ENCODE measurements at places on chromosomes 3 and 15. TPM values are rescaled to one million over a fixed set of nuclear protein-coding genes. Genes with fewer than 3 reads are reported as not detected.
A peak's percentile ranks its signal among the peaks of the same experiment; 100 is the strongest.

The TMCO5A gene
- not detected for total RNA-seq

GRCh38 chr3:138785951-138786350 is 48.8 kb downstream of the PIK3CB start:
- ATAC-seq: no peak

DNA sequence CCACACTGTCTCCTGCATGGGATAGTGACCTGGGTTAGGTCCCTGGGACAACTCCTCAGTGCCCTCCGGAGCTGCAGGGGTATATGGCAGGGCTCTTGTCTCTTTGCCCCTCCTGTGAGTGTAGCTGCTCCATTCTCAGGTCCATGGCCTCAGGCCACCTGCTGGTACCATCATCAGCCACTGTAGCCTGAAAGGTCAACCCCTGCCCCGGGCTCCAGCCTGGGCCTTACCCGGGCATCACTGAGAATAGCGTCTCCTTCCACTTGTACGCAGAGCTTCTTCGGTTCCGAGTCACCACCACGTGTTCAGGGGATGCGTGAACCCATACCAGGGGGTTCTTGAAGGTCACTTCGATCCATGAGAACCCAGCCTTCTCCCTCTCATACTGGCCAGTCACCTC is 13.8 kb downstream of the ITIH4 start:
- no peak for ATAC-seq

DNA sequence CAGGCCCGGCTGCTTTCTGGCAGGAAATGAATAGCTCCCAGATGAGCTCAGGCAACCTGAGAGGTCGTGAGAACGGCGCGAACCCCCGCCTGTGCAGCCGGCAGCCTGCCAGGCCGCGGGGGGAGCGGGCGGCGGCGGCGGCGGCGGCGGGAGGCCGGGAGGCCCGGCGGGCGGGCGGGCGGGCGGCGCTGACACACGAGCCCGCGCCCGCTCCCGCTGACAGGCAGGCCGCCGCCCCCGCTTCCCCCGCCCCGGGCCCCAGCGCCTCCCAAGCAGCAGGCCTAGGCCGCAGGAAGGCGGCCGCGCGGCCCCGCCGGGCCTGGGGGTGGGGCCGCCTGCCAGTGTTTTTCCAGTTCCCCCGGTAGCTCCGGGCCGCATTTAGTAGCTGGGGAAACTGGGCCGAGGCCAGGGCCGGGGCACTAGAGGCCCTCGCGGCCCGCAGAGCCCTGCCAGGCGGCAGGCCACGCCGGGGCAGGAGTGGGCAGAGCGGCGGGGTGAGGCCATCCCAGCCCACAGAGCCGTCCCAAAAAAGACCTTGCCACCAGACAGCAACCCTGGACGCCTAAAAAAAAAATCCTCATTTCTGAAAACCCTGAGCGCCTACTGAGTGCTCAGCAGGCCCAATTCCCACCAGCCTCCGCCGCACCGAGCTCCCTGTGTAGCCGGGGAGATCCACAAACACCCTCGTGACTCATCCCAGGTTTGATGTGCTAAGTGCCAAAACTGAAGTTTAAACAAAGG is 5.6 kb downstream of the HES1 start:
- peak; percentile 79 for ATAC-seq

GRCh38 chr15:26667222-26667988 is 105.5 kb downstream of the GABRB3 start:
- ATAC-seq: peak; percentile 82

DNA sequence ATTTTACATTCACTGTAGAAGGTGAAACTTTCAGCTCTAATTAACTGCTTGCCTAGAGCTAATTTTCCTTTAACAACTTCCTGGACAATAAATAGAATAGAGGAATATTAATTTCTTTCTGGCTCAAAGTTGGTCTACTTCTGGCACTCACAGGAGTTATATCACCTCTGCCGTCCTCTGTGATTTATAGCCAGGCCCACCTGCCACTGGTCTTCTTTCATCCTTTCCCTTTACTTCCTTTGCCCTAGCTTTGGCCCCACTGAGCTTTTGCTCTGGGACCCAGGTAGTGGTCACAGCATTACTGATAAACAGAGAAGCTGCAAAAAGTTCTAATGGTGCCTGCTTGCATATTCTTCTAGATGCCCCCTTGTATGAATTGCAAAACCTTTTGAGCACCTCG is 49.3 kb upstream of the ABHD10 start:
- no peak for ATAC-seq

The ZDHHC23 gene
- 3.0 TPM for total RNA-seq

DNA sequence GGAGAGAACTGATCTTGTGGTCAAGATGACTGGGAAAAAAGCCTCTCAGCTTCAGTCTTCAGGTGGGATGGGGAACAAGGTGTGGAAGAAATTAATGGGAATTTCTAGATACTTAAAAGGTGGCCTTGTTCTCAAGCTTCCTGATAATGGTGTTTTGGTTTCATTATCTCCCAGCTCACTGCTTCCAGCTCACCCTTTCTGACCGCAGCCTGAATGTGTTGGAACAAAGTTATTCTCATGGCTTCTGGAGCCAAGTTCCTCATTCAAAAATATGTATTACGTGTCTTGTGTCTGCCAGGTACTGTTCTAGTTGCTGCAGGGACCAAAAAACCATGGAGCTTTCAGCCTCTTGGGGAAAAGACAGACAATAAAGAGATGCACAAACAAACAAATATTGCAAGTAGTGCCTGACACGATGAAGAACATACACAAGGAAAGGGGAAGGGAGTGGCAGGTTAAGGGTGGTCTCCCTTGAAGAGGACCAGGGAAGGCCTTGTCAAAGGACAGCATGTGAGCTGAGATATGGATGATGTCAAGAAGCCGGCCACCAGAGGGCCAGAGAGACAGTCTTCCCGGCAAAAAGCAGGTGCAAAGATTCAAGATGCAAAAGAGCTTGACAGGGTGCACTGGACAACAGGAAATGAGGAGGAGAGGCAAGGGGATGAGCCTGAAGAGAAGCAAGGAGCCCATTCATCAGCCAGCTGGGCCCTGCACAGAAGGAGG is 35.5 kb downstream of the ARRDC4 start:
- ATAC-seq: peak; percentile 49

GRCh38 chr3:193593668-193594030 is 641 bp downstream of the OPA1 start:
- peak; percentile 6 for ATAC-seq

The ZNF660 gene
- total RNA-seq: 0.16 TPM

The ARPP21 gene
- not detected for total RNA-seq

GRCh38 chr15:66737243-66738010 is 35.4 kb downstream of the SMAD6 start:
- no peak for ATAC-seq

- ATAC-seq: no peak
Measured at GRCh38 chr3:53068176-53068575, 22.3 kb upstream of the SFMBT1 start.

GRCh38 chr15:67296684-67297083 is 42.1 kb downstream of the IQCH start:
- ATAC-seq: no peak

The ABHD17C gene
- total RNA-seq: 45.3 TPM

DNA sequence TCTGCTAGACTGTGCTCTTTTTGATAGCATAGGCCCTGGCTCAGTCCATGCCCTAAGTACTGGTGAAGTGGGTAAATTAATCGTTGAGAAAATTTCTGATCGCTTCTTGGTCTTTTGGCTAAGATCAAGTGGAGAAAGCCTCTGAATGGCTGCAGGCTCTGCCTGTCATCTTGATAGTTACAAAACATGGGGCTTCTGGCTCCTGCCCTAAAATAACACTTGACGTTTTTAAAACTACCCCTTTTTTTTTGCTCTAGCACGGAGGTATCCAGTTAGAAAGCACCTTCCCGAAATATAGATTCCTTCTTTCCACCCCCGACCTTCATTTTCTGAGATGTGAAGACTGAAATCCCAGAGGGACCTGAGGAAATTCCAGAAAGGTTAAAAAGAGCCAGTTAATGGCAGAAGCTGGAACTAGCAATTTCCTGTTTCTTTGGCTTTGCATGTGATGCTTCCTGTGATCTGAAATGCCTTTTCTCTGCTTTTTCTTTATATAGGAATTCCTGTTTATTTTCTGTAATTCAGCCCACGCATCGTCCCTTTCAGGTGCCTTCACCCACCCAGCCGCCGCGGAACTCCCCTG is 799 bp upstream of the C2CD4B start:
- no peak for ATAC-seq

The CYP1A1 gene
- not detected for total RNA-seq

DNA sequence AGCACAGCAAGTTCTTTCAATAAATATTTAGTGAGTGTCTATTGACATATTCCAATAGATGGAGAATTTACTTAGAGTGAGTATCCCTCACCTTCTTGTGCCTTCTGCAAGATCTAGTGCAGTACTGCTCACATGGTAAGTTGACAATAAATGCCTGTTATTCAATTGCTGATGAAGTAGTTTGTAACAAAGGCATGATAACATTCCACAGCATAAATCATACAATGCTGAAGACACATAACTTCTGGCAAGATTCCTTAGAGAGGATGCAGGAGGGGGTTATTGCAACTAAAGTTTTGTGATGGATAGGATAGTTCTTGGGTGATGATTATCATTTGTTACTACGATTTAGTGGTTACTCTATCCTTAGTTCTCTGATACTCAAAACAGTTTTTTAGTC is 112.2 kb upstream of the RBMS3 start:
- no peak for ATAC-seq

DNA sequence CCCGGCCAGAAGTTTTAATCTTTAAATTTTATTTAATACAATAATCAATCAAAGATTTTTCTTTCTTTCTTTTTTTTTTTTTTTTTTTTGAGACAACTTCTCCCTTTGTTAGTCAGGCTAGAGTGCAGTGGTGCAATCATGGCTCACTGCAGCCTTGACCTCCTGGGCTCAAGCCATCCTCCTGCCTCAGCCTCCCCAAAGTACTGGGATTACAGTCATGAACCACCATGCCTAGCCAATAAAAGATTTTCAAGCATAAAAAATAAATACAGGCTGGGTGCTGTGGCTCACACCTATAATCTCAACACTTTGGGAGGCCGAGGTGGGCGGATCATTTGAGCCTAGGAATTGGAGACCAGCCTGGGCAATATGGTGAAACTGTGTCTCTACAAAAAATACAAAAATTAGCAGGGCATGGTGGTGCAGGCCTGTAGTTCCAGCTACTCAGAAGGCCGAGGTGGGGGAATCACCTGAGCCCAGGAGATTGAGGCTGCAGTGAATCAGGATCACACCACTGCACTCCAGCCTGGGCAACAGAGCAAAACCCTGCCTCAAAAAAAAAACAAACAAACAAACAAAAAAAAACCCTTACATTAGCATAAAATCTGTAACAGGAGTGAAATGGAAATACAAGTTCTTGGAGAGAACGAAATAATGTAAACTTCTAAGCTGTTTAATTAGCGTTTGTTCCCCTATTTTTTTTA is 29.1 kb upstream of the SRP14 start:
- ATAC-seq: no peak

- ATAC-seq: no peak
Measured at GRCh38 chr3:141682007-141682406, 56.1 kb upstream of the RNF7 start.

The CLRN1 gene
- total RNA-seq: not detected

GRCh38 chr15:58985443-58985842 is 2.0 kb upstream of the RNF111 start:
- ATAC-seq: no peak

DNA sequence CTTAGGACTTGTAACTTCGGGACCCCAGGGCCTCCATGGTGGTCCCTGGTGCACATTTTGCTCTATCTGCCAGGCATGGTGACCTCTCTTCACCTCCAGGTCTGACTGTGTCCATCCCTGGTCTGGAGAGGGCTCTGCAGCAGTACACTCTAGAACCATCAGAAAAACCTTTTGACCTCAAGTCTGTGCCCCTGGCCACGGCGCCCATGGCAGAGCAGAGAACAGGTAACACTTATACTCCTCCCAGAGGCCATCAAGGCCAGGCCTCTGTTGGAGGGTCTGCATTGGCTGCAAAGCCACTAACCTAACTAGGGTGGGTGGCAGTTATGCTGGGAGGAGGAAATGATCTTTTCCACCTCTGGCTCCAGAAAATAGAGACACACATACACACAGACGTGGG is 10.3 kb upstream of the HMCES start:
- ATAC-seq: no peak

- ATAC-seq: no peak
Measured at GRCh38 chr15:26201177-26201858, 338.2 kb upstream of the ATP10A start.

The TGM4 gene
- not detected for total RNA-seq

The LIPH gene
- 14.6 TPM for total RNA-seq

DNA sequence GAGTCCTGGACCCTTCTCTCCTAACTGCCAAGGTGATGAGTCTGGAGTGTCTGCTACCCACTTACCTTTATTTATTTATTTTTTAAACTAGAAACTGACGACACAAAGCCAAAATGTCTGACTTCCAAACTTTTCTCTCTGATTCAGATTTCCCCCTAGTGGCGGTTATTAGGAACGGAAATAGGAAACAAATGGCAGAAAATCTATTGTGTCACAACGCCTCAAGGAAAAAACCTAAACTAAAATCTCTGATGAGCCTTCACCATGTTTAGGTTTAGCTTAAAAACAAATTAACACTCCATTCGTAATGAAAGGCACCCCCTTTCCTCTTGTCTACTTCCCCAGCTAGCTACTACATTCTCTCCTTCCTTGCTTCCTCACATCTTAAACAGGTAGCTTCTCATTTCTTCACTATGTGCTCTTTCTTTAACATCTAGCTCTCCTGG is 94.0 kb upstream of the MEX3B start:
- ATAC-seq: peak; percentile 39

DNA sequence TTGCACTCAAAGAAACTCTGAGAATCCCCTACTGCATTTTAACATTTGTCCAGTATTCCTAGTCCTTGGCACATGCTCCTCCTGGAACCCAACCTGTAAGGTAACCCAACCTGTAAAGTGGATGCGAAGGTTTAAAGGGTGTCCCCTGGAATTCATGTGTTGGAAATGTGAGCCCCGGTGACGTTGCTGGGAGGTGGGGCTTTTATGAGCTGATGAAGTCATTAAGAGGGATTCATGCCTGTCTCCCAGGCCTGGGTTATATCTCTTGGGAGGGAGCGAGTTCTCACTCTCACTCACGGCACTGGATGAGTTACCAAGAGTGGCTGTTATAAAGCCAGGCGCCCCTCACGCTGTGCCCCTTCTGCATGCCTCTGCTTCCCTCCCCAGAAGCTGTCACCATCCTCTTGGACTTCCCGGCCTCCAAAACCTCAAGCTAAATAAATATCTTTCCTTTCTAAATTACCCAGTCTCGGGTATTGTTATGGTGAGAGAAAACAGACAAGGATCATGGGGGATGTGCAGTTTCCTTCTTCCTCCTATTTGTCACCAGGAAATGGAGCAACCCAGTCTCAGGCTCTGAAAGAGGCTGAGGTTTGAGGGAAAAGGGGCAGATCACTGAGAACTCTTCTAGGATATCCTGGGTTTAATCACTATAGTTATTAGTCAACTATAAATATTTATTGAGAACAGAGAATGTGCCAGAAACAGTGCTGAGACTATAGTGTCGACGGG is 7.6 kb downstream of the XXYLT1 start:
- ATAC-seq: no peak

DNA sequence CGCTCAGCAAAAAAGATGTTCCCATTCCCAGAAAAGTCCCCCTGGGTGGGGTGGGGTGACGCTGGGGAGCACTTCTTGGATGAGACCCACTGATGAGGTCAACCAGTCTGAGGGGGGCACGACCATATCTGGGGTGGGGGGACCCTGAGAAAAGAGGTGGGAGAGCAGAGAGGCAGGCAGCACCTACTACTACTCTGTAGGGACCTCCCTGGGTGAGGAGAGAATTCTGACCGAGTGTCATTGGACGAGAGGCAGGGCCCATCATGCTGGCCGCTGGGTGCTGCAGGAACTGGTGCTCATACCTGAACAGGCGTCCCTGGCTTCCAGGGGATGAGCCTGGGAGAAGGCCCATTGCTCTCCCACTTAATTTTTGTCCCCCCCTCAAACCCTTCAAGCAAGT is 158.8 kb downstream of the KLF13 start:
- ATAC-seq: no peak

The GASK1A gene
- 2.9 TPM for total RNA-seq

- ATAC-seq: no peak
Measured at GRCh38 chr3:79415356-79415755, 352.4 kb downstream of the ROBO1 start.

All from esophagus mucosa (tissue), 1 donor.